ENCODE measurements at places on chromosomes 12 and 14.
A peak's percentile ranks its signal among the peaks of the same experiment; 100 is the strongest.

GRCh38 chr14:65070471-65070976, 31.8 kb downstream of the MAX start:
- no peak for DNase-seq

- no peak for DNase-seq
Observed at GRCh38 chr14:75610834-75611233, 32.4 kb downstream of the FLVCR2 start.

DNA sequence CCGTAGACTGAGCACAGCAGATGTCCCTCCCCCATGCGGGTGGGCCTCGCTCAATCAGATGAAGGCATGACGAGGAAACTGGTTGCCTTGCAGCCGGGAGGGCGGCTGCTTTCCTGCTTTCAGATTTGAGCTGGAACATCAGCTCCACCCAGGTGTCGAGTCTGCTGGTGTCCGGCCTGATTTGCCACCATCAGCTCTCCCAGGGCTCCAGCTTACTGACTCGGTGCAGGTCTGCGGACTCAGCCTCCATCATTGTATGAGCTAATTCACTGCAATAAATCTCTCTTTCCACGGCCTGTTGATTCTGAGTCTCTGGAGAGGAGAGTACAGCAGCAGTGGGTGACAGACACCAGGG, 156.2 kb downstream of the KIF26A start:
- DNase-seq = no peak

GRCh38 chr14:106372870-106373652, 846.7 kb downstream of the TMEM121 start:
- DNase-seq = peak; percentile 94

GRCh38 chr14:32567543-32568384, 238.7 kb downstream of the AKAP6 start:
- DNase-seq = no peak

- peak; percentile 55 for DNase-seq
Observed at GRCh38 chr12:52233462-52234207, 592 bp downstream of the KRT7 start.

DNA sequence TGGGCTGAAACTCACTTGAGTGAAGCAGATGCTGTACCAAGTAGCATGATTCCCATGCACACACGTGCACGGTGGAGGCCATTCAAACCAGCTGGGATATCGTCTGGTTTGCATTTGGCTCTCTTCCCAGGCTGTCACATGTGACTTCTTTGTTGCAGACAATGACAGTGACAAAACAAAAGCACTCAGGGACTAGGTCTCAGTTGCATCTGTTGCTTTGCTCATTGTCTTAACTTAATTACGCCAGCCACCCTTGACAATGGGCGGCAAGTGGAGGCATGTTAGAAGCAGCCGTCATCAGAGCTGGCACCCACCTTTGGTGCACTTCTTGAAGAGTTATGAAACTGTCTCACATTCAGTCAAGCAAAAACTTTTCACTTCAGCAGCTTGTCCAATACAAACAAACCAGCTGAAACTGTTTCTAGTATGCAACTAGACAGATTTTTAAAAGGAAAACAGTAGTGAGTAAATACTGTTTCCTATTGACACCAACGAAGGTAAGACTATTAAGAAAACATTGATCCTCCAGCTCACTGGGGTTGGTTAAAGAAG, 74.3 kb downstream of the IGF1 start:
- no peak for DNase-seq

DNA sequence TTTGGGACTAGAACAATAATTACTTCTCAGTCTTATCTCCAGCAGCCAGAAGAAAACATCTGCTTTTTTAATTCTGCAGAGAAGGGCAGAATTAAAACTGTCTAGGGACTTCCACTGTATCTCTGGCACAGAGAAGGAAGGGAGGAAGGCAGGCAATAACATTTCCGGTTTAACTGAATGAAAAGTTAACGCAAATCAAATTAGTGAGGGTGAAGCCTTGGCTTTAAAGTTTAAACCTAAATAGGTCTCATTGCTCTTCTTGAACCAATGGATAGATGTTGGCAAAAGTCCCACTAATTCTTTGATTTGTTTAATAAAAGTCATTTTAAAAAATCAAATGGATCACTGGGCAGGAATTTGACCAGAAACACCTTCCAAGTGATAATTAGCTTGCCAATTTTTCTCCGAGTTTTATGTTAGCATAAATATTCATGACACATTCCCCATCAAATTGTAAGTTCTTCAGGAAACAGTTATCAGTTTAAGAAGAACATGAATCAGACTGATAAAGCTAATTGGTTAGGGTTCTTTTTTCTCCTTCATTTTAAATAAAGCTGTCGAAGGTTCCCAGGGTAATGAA, 181.9 kb downstream of the SLC15A5 start:
- no peak for DNase-seq

- no peak for DNase-seq
Observed at GRCh38 chr12:56213878-56214277, 7.8 kb downstream of the RNF41 start.

DNA sequence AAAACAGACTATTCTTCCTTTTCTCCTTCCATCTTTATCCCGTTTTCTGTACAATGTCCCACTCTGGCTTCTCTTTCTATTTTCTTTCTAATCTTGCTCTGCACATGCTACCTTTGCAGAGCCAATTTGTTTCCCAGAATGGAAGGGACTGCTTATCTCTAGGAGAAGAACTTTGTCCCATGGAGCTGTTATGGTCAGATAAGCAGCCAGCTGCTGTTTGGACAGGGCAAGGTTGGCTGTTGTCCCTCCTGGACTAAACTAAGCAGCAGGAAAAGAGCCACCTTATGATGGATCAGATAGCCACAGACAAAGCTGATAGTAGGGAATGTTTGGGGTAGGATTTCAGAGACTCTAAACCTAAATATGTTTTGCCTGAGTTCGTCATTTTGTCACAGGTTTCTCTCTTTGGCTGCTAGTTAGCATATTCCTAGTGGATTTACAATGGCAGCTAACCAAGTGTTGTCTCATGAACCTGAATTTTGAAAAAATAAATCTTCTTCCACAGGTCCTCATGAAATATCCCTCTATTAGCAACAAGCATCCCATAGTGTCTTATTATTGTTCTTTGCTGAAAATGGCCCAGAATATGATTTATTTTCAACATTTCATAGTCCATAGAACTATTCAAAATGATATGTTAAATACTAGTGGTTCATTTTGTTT, 262.8 kb downstream of the SLC16A7 start:
- DNase-seq = no peak

DNA sequence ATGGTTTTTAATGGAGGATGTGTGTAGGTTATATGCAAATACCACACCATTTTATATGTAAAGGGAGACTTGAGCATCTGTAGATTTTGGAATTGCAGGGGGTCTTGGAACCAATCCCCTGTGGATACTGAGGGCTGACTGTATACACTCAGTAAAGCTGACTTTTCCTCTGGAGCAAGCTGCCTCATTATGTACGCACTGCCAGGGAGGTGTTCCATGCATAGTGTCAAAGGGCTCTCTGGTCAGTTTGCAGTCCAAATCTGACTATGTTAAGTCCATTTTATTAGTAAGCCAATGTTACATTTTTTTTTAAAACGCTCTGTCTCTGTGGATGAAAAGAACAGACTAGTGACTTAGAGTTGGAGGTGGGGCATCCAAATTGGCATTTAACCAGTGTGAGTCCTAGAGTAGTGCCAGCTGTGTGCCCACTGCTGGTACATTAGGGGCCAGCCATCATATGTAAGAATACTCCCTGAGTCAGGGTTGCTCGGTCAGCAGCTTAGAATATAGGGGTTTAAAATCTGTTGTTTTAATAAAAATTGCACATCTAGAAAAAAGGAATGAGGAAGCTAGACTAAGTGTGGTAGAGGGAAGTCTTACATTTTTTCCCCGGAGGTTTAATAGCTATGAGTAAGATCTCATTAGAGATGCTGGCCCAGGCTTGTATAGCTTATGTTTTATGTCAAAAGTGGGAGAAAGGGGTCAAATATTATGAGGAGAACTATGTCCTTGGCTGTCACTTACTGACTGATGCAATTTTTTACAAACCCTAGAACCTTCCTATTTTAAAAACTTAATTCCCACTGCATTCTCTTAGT, 87.0 kb downstream of the TESC start:
- no peak for DNase-seq

DNA sequence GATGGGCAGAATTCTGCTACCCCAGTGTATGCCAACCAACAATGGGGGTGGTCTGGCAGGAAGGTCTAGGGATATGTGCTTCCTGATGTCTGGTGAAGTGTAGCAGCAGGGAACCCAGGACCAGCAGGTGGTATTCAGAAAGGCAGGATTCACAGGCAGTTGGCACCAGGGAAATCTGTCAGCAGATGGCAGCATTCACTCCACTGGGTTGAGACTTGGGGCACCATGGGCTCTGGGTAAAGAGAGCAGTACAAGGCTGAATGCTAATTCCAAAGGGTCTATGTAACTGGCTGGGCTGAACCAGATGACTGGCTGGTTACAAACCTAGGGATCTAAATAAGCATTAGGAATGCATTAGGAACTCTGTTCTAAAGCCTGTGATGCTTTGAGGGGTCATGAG, 466.9 kb upstream of the STXBP6 start:
- no peak for DNase-seq

GRCh38 chr12:120264904-120265472, 542 bp downstream of the PXN start:
- no peak for DNase-seq

- DNase-seq = no peak
Observed at GRCh38 chr14:85250414-85251189, 279.3 kb upstream of the FLRT2 start.

DNA sequence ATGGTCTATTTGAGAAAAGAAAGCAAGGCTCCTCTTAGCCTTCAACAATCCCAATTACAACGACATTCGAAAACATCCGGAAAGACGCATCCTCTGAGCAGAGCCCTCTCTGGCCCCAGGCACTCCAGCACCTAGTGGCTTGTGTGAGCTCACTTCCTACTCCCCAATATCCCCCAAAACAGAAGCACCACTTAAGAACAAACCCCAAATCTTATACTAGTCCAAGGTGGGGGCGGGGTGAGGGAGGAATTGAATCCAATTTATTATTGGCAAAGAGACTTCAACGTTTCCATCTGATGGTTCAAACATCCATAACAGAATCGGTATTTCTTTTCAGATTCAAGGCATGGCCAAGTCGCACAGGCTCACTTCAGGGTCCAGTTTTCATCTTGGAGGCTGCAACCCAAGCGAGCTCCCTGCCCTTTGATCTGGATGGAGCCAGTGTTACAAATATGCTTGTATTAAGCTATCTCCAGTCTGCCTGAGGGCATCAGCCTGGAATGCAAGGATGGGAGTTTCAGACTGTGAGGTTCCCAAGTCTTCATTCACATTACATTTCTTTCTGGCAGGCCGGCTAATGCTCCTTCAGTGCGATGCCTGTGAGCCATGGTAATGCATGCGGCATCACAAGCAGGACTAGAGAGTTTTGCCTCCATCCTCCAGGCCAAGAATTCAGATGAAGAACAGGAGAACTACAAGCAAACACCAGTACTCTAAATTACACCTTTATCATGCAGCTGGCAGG, 132.5 kb upstream of the FOXN3 start:
- no peak for DNase-seq

GRCh38 chr14:98138666-98139065, 1133.3 kb downstream of the BCL11B start:
- no peak for DNase-seq

GRCh38 chr14:100239211-100239839, 381 bp downstream of the YY1 start:
- DNase-seq = peak; percentile 92

GRCh38 chr12:104657726-104658484, 201.2 kb downstream of the CHST11 start:
- DNase-seq = no peak

DNA sequence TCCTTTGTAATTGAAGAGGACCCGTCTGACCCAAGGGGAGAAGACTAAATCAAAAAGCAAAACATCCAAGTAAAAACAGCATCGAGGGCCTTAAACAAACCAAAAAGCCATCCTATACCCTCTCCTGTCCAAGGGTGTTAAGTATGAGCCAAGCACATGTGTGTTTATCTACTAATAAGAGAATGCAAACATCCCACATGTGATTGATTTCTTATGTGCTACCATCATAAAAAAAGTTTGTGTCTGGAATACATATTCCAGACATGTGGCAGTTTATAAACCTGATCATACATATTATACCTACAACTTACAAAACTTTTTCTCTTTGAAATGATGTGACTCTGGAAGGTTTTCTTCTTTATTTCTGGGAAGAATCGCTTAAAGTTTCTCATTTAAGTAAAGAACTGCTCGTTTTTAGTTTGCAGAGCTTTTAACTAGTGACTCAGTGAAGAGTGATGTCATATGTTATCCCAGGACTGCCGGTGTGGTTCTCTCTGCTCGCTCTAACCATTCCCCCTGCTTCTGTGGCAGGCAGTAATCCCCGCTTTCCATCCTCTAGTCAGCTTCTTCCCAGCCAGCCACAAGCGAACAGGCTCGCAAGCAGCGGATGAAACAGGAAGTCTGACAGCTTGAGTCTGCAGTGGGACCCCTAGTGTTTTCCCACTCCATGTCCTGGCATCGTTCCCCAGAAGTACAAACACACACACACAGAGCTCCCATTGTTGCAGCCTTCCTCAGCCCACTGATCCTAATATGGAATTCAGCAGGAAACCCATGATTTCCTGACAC, 431 bp upstream of the RHOJ start:
- peak; percentile 74 for DNase-seq

- peak; percentile 89 for DNase-seq
Observed at GRCh38 chr12:132827763-132828703, 636 bp downstream of the GOLGA3 start.

Data from spleen (tissue), 13 donors.